ENCODE measurements at places on chromosomes 7 and 10.

- no peak for DNase-seq
Observed at GRCh38 chr10:99872367-99873162, 90.1 kb downstream of the ABCC2 start.

DNA sequence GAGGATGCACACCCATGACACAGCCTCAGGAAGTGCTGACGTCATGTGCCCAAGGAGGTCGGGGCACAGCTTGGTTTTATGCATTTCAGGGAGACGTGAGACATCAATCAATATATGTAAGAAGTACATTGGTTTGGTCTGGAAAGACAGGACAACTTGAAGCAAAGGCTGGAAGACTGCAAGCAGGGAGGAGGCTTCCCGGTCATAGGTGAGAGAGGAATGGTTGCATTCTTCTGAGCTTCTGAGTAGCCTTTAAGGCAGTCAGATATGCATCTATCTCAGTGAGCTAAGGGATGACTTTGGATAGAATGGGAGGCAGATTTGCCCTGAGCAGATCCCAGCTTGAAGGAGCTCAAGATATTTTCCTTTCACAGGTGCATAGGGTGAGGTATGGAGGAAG is 349.5 kb downstream of the TYW1 start:
- no peak for DNase-seq

GRCh38 chr7:47635091-47636080 is 53.5 kb upstream of the TNS3 start:
- DNase-seq: peak; percentile 78

DNA sequence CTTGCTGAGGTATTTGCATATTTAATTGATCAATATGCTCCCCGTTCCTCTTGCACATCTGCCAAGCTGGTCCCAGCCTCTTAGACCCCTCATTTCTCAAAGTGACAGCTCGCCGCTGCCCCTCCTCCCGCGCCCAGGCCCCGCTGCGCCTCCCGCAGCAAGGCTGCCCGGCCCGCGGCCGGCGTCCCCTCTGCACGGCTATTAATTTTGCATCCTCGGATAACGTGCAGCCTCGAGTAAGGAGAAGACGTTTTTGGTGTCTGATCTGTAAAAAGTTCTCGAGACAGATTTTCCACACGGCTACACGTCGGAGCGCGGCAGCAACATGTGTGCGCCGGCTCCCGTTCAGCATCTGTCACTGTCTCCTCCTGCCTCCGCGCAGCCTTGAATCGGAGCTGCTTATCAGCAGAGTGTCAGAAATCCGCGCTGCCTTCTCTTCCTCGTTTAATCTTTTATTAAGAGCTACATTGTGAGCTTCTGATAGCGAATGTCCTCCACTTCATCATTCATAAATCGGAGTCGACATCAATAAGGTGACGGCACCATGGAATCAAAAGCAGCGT is 65.3 kb downstream of the EBF3 start:
- DNase-seq: no peak

- peak; percentile 75 for DNase-seq
Observed at GRCh38 chr7:98470485-98471240, 69.8 kb upstream of the BAIAP2L1 start.

GRCh38 chr10:70118196-70118595 is 14.4 kb downstream of the AIFM2 start:
- DNase-seq: no peak

DNA sequence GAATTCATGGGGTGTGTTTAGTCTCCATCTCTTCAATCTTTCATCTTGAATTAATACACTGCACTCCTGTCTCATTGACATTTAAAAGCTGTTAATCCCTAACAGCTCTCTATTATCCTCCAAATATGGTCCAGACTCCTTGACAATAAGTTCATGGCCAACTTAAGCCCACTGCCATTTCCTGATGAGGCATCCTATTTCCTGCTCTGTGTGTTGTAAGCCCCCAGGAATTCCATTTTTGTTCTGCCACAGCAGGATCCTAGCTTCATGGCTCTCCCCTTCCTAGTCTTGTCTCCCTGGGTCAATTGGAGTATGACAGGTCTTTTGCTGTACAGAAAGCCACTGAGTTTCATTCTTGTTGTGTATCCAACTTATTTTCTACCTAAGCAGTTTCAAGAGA is 218.8 kb downstream of the OTUD1 start:
- DNase-seq: no peak

DNA sequence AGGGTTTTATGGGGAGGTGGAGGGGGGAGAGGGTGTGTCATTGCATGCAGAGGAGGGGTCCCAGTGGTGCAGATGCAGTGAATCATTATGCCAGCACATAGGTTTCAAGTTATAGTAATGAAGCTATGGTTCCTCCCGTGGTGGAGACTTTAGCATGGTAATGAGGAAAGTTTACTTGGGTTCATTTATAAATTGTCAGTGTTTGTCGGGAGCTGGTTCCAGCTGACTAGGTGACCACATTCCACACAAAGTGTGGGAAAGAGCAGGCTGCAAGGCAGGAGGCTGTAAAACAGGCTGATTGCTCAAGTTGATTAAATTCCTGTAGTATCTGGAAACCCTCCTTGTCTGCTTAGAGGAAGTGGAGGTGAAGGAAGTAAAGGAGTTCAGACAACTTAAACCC is 78.9 kb downstream of the SRI start:
- DNase-seq: no peak

DNA sequence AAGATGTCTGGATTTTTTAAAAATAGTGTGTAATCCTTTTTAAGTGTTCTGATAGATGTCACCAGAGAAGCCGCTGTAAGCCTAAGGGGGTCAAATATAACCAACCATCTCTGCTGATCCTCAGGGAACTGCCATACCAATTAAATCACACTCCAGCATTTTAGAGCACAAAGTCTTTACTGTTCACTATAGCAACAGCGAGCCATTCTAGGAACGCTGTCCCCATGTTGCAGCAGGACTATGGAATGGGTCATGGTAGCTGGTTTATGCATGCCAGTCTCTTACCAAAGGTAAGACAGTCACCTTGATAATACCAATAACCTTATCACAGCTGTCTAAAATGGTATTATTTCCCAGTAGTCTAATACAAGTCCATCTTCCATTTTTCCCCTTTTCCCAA is 33.5 kb downstream of the TRIM24 start:
- no peak for DNase-seq

DNA sequence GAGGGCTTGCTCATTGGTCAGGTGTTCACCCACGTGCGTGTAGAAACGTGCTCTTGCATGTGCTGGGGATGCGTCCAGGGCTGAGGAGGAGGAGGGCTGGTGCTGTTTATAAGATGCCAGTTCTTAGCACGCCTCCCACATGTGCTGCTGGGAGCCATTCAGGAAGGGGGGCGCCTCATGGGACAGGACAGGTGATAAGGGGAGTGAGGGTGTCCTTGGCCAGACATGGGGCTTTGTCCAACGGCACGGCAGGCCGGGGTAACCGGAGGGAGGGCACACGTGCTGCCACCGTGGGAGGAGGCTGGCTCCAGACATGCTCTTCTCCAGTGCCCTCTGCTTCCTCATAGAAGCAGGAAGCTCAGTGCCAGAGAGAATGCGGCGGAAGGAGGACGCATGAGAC is 150.0 kb downstream of the ZMYND11 start:
- no peak for DNase-seq

- DNase-seq: no peak
Observed at GRCh38 chr7:75981203-75981452, 13.3 kb downstream of the TMEM120A start.

DNA sequence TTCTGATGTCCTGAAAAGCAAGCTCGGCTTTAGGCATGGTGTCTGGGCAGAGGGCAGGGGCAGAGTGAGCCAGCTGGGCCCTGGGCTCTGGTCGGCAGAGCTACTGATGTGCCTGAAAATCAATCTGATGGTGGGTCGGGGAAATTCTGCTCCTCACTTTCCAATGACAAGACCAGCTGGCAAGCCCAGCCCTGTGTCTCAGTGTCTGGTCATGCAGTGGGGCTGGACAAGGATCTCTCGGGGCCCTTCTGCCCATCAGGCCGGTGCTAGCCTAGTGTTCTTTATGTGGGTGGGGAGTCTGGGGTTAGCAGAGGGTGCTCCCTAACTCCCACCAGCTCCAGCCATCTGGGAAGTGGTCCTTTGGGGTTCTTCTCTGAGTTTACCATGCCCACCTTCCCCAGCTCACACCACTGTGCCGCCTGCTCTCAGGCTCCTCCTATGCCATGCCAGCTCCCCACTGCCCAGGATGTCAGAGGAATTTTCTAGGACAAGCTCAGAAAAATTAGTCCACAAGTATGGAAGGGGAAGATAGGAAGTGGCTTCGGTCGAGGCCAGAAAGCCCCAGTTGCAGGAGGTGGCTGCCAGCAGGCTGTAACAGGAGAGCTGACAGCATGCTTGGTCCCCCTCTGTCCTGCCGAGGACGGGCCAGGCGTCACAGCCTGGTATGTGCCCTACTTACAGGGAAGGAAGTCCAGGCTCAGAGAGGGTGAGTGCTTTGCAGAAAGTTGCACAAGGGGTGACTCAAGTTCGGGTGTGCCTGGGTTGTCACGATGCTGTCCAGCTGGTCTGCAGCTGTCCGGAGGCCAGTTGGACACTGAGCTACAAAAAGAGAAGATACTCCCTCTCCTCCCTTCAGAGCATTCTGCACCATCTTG is 135.2 kb downstream of the ADCY1 start:
- DNase-seq: no peak

DNA sequence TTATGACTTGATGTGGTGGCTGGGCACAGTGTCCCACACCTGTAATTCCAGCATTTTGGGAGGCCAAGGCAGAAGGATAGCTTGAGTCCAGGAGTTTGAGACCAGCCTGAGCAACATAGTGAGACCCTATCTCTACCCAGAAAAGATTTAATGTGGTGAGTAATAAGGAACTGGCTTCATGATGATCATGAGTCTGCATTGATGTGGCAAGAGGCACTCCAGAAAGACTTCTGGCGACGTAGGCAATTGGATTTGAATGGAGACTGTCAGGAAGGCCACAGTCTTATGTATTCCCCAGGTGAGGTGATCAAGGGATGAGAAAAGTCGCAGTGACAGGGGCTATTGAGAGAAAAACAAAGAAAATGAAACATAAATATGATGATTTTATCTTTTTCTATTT is 138.0 kb downstream of the CACNB2 start:
- no peak for DNase-seq

DNA sequence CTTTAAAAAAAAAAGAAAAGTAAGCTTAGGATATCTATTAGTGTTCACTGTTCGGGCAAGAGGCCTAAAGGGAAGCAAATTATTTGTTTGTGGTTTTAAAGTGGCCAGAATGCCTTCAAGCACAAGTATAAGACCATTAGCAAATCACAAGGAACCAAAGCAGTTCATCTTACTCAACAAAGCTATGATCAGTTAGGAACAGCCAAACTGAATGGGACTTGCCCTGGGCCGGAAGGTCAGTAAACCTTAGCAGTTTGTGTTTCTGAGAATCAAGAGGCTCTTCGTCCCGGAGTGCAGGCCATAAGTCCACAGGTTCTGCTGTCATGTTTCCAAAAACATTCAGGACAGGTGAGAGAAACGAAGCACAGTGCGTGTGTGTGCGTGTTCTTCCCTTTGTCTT is 4.5 kb downstream of the FBXW4 start:
- no peak for DNase-seq

DNA sequence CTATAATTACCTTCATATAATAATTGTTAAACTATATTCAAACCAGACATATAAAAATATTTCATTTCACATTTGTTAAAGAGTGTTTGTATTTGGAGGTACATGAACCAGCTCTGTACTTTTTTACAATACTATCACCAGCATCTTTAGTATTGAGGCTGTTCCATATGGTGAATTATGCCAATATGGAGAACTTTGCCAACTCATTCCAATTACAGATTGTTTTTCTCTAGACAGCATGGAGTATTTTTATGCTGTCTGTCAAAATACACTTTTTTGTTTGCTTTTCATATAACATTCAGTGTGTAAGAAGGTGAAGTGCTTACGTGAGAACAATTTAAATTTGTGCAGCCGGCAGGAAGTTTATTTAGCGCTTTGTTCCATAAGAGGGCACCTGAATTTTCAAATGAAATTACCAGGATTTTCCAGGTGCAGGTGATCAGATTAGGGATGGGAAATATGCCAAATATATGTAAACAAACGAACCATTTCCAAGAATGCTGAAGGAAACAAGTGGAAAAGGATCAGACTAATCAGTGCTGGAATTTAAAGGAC is 54.9 kb downstream of the SEMA3E start:
- DNase-seq: no peak

DNA sequence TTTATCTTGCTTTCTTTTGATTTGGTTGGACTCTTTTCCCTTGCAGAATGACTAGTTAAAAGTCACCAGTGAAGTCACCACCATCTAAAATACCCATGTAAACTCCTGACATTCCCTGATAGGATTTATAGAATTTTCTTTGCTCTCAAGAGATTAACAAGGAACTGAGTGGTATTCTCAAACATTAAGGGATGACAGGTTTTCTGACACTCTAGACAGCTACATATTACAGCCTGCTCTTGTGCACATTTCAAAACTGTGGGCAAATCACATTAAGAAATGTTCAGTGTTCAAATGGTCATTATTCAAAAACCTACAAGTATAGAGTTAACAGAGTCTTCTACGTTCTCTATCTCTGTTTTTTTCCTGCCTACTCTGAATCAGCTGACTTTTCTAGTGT is 15.8 kb upstream of the ACSM6 start:
- no peak for DNase-seq

- peak; percentile 75 for DNase-seq
Observed at GRCh38 chr7:134632937-134633540, 13.6 kb upstream of the BPGM start.

DNA sequence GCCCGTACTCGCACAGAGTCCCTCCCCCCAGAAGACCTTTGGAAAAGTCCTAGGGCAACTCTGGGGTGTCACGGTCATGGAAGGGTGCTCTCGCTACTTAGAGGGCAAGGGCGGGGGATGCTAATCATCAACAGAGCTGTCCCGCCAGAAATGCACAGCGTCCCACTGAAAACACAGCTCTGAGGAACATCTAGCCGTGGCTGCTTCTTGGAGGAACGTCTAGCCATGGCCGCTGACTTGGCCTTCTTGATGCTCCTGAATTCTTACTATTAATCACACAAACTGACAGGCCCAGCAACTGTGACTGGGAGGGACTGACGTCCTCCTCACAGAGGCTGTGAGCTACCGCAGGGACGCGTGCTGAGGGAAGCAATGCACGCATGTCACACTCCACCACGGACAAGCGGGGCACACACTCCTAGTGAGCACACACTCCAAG is 1.7 kb downstream of the TUBGCP2 start:
- DNase-seq: no peak

- DNase-seq: no peak
Observed at GRCh38 chr7:22859641-22860290, 37.1 kb upstream of the TOMM7 start.

DNA sequence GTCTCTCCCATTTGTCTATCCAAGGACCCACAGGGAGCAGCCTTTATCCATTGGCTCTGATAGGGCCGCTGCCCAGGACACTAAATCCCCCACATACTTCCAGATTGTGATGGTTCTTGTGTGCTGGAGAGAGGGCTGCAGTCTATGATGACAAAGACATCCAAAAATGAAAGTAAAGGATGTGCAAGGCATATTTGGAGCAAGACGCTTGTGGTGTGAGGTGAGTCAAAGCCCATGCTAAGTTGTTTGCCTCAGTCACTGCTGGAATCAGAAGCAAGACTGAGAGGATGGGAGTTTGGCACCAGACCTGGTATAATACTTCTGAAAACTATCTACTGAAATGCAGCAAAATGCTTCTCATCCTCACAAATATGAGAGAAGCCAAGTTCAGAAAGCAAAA is 22.7 kb downstream of the ZNF22 start:
- no peak for DNase-seq

- DNase-seq: no peak
Observed at GRCh38 chr7:76359978-76360638, 1.3 kb upstream of the YWHAG start.
